ENCODE measurements at places on chromosomes 12 and 14. TPM values are rescaled to one million over a fixed set of nuclear protein-coding genes. Genes with fewer than 3 reads are reported as not detected.

DNA sequence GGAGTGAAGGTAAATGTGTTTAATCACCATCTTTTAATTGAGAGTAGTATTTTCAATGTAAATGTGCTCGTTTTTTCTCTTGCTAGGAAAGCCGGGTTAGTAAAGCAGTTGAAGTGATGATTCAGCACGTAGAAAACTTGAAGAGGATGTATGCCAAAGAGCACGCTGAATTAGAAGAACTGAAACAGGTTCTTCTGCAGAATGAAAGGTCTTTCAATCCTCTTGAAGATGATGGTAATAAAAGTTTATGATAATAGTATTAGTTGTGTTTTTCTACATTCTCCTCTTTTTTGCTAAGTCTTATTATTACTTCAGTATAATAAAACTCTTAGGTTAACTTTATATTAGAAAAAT is 93.9 kb downstream of the DNAI7 start:
- H3K4me3 ChIP-seq: no peak overlapping the region
- no peak overlapping the region for H3K27ac ChIP-seq
- H3K27me3 ChIP-seq: peaks cover 9% of the 10 kb centered on the region
- no peak for DNase-seq

DNA sequence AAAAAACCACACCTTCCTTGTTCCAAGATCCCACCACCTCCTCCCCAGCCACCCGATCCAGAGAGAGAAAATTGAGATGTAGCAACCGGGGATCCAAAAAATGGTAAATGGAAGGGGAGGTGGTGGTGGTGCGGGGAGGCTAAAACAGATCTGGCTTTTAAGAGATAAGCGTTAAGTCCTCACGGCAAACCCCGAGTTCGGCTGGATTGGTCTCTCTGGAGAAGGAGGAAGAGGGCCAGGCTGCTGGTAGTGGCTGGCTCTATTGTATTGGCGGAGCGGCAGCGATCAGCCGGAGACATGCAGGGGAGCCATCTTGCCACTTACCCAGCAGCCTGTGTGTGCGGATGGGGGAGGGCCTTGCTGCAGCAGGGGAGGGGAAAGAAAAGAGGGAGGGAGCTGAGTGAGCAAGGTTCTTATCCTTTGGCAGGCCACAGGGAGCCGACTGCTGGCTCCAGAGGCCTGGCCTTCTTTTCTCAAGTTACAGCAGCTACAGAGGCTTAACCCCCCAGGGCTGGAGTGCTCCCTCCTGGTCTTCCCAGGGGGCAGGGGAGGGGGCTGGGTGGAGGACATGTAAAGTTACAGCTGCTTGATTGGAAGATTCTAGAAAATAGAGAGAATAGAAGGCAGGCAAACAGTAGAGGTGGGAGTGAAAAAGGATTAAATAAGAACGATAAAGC is 14.1 kb upstream of the CDH24 start:
- peaks cover 40% of the 10 kb centered on the region for H3K4me1 ChIP-seq
- H3K27ac ChIP-seq: peak overlapping the region; percentile 93
- peaks cover 16% of the 10 kb centered on the region for H3K36me3 ChIP-seq
- no peaks in the 10 kb centered on the region for H3K27me3 ChIP-seq
- peak; percentile 92 for DNase-seq
- peak overlapping the region; percentile 89 for H3K4me3 ChIP-seq

DNA sequence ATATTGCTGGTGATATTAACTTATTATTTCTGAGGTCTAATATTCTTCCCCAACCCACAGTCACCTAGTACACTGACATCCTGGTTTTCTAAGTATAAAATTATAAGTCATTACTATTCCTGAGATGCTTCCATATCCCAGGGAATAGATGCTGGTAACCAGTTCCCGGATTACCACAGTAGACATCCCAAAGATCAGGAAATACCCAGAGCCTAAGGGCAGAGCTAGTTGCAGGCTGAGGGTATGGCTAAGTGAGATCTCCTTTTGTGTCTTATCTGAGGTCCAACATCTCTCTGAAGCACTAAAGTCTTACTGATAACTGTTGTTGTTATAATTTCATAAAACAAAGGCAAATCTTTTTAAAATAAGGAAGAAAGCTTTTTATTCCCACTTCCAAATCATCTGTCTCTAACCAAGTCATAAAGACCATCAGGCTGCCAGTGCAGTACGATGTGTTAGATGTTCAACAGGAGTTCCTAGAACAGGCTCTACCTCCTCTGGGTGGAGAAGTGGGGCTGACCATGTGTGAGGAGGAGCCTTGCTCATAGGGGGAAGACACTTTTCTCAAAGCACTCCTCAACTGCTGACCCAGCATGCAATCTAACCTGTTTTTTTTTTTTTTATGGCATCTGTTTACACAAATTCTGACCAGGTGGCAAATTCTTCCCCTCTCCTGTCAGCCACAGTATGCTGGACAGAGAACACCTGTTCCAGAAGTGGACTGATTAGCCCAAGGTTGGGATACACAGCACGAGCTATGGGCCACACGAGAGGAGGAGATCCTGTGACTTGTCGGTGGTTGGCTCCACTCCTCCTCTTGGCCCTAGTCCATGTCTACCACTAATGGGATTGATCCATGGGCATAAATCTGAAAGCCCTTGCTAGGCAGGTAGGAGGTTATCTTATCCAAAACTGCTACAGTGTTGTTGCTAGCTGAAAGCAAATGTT is 16.1 kb upstream of the GRIP1 start:
- peaks cover 7% of the 10 kb centered on the region for H3K27me3 ChIP-seq
- H3K36me3 ChIP-seq: no peaks in the 10 kb centered on the region
- H3K4me1 ChIP-seq: no peaks in the 10 kb centered on the region
- no peak overlapping the region for H3K27ac ChIP-seq
- no peak for DNase-seq

GRCh38 chr12:88468581-88468980 is 111.7 kb downstream of the KITLG start:
- no peak overlapping the region for H3K27ac ChIP-seq
- no peaks in the 10 kb centered on the region for H3K27me3 ChIP-seq
- peaks cover 8% of the 10 kb centered on the region for H3K4me1 ChIP-seq
- no peak for DNase-seq
- H3K4me3 ChIP-seq: no peak overlapping the region

- peaks cover 20% of the 10 kb centered on the region for H3K4me1 ChIP-seq
- H3K27ac ChIP-seq: peak overlapping the region; percentile 58
- DNase-seq: peak; percentile 56
- H3K4me3 ChIP-seq: no peak overlapping the region
- peaks cover under 1% of the 10 kb centered on the region for H3K27me3 ChIP-seq
Measured at GRCh38 chr14:68623826-68624225, 169.0 kb downstream of the ZFP36L1 start.

DNA sequence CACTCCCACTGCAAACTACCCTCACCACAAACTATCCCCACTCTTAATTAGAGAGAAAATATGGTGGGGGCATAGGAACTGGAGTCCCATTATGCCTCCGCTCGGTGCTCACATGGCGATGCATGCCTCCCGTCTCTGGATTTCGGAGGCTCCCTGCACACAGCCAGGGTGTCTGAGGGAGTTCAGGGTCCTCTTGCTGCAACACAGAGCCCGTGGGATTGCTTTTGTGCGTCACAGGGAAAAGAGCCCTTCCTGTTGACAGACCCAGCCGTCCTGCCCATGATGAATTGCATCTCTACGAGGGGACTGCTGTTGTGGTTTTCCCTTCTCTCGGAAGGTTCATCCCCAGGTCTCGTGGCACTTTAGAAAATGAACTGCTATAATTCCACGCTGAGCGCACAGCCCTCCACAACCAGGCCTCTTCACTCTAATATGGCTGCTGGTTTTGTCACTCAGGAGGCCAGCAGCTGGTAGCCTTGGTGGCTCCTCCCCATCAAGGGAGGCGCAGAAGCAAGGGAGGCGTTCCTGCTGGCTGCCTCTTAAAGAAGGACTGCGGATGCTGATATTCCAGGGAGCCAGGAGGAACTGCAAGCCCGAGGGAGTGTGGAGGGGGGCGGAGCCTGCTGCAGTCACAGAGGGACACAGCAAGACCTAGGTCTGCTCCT is 158.0 kb downstream of the KCNA5 start:
- H3K36me3 ChIP-seq: no peaks in the 10 kb centered on the region
- H3K27ac ChIP-seq: no peak overlapping the region
- H3K27me3 ChIP-seq: peaks cover 6% of the 10 kb centered on the region
- no peak for DNase-seq
- H3K4me3 ChIP-seq: no peak overlapping the region

SLCO1B1 gene
- total RNA-seq: not detected

ZBTB39 gene
- total RNA-seq: 7.0 TPM

ENDOU gene
- not detected for total RNA-seq

TAS2R20 gene
- total RNA-seq: 2.3 TPM

MSI1 gene
- total RNA-seq: 1.0 TPM
